ENCODE measurements at places on chromosomes 7 and 10. TPM values are rescaled to one million over a fixed set of nuclear protein-coding genes. Genes with fewer than 3 reads are reported as not detected.

DNA sequence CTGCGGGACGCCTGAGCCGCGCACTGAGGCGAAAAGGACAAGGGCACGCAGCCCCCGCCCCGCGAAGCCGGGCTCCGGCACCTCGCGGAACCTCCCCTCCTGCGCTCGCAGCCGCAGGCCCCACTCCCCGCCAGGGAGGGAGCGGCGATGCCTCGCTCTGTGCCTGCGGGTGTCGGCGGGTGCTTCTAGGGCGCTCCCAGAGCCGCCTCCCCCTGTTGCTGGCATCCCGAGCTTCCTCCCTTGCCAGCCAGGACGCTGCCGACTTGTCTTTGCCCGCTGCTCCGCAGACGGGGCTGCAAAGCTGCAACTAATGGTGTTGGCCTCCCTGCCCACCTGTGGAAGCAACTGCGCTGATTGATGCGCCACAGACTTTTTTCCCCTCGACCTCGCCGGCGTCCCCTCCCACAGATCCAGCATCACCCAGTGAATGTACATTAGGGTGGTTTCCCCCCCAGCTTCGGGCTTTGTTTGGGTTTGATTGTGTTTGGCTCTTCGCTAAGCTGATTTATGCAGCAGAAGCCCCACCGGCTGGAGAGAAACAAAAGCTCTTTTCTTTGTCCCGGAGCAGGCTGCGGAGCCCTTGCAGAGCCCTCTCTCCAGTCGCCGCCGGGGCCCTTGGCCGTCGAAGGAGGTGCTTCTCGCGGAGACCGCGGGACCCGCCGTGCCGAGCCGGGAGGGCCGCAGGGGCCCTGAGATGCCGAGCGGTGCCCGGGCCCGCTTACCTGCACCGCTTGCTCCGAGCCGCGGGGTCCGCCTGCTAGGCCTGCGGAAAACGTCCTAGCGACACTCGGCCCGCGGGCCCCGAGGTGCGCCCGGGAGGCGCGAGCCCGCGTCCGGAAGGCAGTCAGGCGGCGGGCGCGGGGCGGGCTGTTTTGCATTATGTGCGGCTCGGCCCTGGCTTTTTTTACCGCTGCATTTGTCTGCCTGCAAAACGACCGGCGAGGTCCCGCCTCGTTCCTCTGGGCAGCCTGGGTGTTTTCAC lies 519 bp downstream of the ITGB8 start:
- H3K27me3 ChIP-seq: peaks cover 61% of the 10 kb centered on the region
- H3K4me1 ChIP-seq: peaks cover 12% of the 10 kb centered on the region
- H3K36me3 ChIP-seq: no peaks in the 10 kb centered on the region

- H3K4me1 ChIP-seq: no peaks in the 10 kb centered on the region
- no peaks in the 10 kb centered on the region for H3K36me3 ChIP-seq
- no peaks in the 10 kb centered on the region for H3K27me3 ChIP-seq
- H3K27ac ChIP-seq: no peak overlapping the region
- DNase-seq: no peak
Observed at GRCh38 chr7:119596651-119597050, 676.3 kb upstream of the KCND2 start.

PPIA gene
- 673 TPM for total RNA-seq

DNA sequence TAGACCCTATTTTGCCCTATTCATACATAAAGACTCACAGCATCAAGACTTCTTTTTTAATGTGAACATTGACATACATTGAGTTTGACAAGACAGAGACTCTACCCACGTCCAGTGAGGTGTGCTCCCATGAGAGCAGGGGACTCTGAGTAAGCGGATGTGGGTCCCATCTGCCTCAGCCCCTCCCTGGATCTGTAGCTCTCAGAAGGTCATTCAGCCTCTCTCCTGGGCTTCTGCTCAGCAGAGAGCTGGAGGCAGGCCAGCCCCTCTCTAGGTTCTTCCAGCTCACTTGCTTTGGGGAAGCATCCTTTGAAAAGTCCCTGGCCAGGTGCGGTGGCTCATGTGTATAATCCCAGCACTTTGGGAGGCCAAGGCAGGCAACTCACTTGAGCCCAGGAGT lies 146.9 kb upstream of the ZMIZ1 start:
- H3K27me3 ChIP-seq: no peaks in the 10 kb centered on the region
- no peak overlapping the region for H3K4me3 ChIP-seq
- no peaks in the 10 kb centered on the region for H3K36me3 ChIP-seq
- no peak overlapping the region for H3K27ac ChIP-seq

- H3K27ac ChIP-seq: no peak overlapping the region
- peaks cover 9% of the 10 kb centered on the region for H3K27me3 ChIP-seq
- H3K4me3 ChIP-seq: no peak overlapping the region
- DNase-seq: no peak
- H3K36me3 ChIP-seq: peaks cover 5% of the 10 kb centered on the region
Observed at GRCh38 chr10:93921338-93921737, 27.6 kb downstream of the SLC35G1 start.

GPRIN2 gene
- total RNA-seq: not detected

DNA sequence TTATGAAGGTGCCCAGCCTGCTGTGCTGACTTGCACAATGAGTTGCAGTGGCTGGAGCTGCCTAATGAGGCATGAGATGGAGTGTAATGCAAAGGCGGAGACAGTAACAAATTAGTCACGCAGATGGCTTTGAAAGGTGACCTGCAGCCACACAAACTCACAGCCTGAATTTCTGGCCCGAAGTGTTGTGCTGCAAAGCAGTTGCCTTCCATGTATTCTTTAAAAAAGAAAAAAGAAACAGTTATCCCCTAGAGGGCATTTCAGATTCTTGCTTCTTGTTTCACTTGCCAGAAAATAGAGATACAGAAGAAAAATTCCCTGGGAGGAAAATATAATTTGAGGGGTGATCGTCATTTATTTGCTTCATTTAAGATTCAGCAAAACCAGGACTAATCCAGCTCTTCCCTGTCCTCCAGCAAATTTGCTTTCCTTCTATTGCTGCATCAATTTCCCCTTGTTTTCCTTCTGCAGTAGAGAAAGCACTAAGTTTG lies 239.9 kb downstream of the ADRA2A start:
- no peaks in the 10 kb centered on the region for H3K4me1 ChIP-seq
- H3K36me3 ChIP-seq: no peaks in the 10 kb centered on the region
- DNase-seq: no peak
- H3K4me3 ChIP-seq: no peak overlapping the region

FAM171A1 gene
- 6.9 TPM for total RNA-seq

DNA sequence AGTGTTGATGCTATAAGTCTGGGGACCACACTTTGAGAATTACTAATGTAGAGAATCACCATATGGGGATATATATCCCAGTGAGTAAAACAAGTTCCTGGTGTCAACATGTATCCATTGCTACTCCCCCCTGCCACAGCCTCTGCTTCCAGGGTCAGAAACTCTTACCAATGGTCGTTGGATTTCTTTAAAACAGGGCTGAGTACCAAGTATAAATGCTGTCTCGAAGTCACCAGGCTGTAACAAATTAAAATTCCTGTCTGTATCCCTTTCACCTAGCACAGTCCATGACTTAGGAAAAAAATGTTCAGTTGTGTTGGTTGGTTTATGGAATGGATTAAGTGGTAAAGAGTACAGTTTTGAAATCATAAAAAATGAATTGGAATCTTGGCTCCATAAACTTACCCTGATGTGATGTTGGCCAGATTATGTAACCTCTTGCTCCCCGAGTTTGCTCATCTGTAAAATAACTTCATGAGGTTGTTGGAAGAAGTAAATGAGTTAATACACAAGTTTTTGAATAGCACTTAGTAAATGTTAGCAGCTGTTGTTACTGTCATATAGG lies 364.0 kb upstream of the LRGUK start:
- DNase-seq: no peak
- no peaks in the 10 kb centered on the region for H3K27me3 ChIP-seq
- no peaks in the 10 kb centered on the region for H3K4me1 ChIP-seq
- no peak overlapping the region for H3K27ac ChIP-seq
- H3K4me3 ChIP-seq: no peak overlapping the region

DNA sequence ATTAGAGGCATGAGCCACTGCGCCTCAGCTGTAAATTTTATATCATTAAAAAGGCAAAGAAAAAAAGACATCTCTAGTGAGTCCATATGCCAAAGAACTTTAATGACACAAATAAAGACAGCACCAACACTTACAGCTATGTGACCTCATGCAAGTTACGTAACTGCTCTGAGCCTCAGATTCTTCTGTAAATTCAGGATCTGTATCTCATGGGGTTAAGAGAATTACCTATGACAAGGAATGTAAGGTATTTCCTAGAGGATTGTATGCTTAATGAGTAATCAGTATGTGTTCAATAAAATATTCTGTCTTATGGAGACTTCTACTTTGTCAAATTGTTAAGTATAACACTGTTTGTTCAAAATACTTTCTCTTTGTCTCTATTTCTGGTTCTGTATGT lies 274.0 kb upstream of the GLI3 start:
- no peaks in the 10 kb centered on the region for H3K27me3 ChIP-seq
- DNase-seq: no peak
- H3K27ac ChIP-seq: no peak overlapping the region
- no peaks in the 10 kb centered on the region for H3K4me1 ChIP-seq
- no peaks in the 10 kb centered on the region for H3K36me3 ChIP-seq

DNA sequence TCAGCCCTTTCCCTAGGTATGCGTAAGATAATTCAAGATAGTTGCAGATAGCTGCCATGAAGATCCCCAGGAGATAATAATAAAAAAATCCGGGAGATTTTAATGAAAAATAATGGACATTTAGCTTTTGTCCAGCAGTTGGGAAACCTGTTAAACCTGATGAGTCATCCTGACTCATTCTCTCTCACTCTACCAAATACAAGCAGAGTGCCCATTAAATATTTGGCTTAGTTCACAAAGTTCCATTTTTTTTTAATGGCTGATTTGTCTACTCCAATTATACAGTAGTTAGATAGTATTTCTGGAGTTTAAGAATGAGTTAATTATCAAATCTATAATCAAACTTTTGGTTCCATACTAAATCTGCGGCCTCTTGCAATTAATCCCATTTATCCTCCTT lies 2.1 kb upstream of the SHTN1 start:
- no peaks in the 10 kb centered on the region for H3K4me1 ChIP-seq
- DNase-seq: no peak
- H3K27me3 ChIP-seq: peaks cover 18% of the 10 kb centered on the region
- H3K4me3 ChIP-seq: no peak overlapping the region
- H3K27ac ChIP-seq: no peak overlapping the region

- H3K27me3 ChIP-seq: no peaks in the 10 kb centered on the region
- H3K4me3 ChIP-seq: no peak overlapping the region
- no peak overlapping the region for H3K27ac ChIP-seq
- H3K4me1 ChIP-seq: peaks cover 13% of the 10 kb centered on the region
- no peak for DNase-seq
Observed at GRCh38 chr10:118031351-118032075, 15.2 kb downstream of the RAB11FIP2 start.

DNA sequence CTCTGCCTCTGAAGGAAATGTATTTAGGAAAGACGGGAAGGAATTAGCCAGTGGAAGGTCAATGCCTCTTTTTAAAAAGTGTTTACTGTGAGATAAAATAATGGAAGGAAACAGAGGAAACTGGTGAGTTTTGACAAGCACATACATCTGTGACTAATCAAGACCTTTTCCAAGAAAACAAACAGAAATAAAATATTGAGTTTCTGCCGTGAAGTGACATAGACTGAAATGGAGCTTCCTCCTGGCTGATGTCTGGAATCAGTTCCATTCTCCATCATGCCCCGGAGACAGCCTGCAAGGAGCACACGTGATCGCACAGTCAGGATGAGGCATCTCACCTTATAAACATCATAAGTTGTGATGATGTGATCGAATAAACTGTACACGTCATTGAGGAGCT lies 30.7 kb downstream of the TECTB start:
- H3K27me3 ChIP-seq: peaks cover 45% of the 10 kb centered on the region
- DNase-seq: no peak
- no peak overlapping the region for H3K27ac ChIP-seq
- H3K4me3 ChIP-seq: no peak overlapping the region

OR2A7 gene
- total RNA-seq: 5.5 TPM

DNA sequence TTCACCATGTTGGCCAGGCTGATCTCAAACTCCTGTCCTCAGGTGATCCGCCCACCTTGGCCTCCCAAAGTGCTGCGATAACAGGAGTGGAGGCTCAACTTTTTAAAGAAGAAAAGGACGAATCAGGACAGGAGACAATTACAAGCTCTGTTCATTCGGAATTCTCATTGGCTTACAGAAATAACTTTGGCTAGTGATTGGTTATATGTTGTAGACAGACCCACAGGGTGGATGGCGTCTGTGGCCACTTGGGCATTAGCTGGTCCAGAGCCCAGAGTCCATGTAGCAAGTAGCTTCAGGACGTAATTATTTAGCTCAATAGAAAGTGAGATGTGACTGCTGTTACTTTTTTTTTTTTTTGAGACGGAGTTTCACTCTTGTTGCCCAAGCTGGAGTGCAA lies 160.5 kb upstream of the TNRC18 start:
- no peak overlapping the region for H3K4me3 ChIP-seq
- H3K27ac ChIP-seq: no peak overlapping the region
- peaks cover 7% of the 10 kb centered on the region for H3K27me3 ChIP-seq
- H3K4me1 ChIP-seq: no peaks in the 10 kb centered on the region

- no peaks in the 10 kb centered on the region for H3K4me1 ChIP-seq
- H3K4me3 ChIP-seq: no peak overlapping the region
- no peak overlapping the region for H3K27ac ChIP-seq
Observed at GRCh38 chr7:138204982-138205298, 128.7 kb downstream of the AKR1D1 start.

ATOH7 gene
- total RNA-seq: not detected

- no peaks in the 10 kb centered on the region for H3K27me3 ChIP-seq
- H3K36me3 ChIP-seq: no peaks in the 10 kb centered on the region
- H3K4me1 ChIP-seq: no peaks in the 10 kb centered on the region
- H3K4me3 ChIP-seq: no peak overlapping the region
Observed at GRCh38 chr10:131211559-131211958, 100.0 kb downstream of the TCERG1L start.

DNA sequence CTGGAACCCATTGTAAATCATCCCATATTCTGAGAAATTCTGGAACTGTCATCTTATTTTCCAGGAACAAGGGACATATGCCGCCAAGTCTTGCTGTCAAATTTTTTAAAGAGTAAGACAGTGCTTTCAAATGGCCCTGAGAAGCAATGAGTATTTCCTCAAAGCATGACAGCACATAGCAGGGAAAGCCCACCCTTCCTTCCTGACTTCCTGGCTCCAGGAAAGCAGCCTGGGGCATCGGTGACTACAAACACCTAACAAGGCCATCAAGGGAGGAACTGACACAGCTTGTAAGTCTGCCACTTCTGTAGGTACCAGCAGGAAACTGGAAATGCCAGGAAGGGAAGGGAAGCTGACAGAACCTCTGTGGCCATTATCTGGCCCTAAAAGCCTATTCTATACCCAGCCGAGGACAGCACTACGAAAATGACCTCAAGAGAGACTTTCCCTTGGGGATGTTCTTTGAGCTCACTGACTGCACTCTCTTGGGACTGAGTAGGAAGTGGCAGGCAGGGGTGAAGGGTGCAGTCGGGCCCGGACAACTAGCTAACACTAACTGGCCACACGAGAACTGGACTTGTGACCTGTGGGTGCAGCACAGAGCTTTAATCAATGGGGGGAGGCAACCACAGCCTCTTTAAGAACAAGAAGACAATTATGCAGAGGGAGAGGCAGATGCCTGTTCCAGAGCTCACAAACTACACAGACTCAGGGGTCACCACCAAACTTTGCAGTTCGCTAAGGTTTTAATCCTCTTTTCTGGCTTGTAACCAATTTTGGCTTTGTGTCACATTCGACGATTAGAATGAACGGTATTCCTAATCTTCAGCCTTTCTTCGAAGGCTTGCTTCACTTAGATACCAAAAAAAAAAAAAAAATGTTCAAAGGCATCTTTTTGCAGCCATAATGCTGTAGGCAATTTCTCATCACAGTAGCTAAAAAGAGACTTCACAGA lies 52.0 kb downstream of the GRB10 start:
- H3K4me1 ChIP-seq: peaks cover 5% of the 10 kb centered on the region
- no peak overlapping the region for H3K4me3 ChIP-seq
- no peak for DNase-seq
- no peaks in the 10 kb centered on the region for H3K27me3 ChIP-seq
- no peaks in the 10 kb centered on the region for H3K36me3 ChIP-seq
